ENCODE measurements at places on chromosomes 3 and 15.

- no peak for DNase-seq
Observed at GRCh38 chr15:65512807-65513416, 4.6 kb downstream of the DPP8 start.

GRCh38 chr3:130779031-130779430, 32.4 kb upstream of the PIK3R4 start:
- no peak for DNase-seq

DNA sequence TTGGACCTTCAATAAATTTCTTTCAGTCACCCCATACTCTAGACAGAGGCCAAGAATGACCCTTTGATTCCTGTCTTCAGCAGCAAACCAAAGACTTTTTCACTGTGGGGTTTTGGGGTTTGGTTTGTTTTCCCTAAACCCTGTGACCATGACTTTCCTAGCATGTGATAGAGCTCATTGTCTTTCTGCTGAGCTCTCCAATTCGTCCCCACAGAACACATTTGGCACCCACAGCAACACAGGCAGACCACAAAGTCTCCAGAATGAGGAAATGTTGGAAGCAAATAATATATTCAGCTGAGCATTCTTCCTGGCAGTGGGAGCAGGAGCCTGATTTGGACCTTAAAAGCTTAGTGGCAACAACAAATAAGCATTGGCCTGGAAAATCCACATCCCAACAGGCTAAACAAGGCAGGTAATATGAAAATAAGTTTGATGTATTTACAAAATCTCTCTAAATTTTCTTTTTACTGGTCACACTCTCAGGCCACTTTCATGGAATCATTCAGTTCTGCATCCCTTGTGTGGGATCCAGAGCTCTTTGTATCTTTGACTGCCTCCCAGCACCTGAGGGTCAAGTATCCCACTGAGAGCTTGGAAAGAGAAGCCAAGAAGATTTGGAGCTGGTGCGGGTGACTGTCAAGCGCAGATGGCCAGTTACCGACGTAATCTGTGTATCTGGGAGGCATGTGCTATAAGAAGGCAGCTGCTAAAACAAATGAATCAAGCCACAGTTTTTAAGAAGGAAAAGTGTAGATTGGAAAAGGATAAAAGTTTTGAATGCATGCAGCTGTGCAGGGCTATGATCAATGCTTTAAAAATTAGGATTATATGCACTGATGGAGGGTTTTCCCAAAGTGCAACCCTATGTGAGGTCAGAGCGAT, 36.5 kb upstream of the CPB1 start:
- DNase-seq: no peak

GRCh38 chr3:24519368-24520100, 24.9 kb upstream of the THRB start:
- DNase-seq: no peak
